ENCODE measurements at places on chromosomes 1 and 21.

GRCh38 chr1:26418865-26419349, 8.3 kb downstream of the LIN28A start:
- no peak for DNase-seq

- no peak for DNase-seq
Measured at GRCh38 chr21:38938769-38939168, 133.0 kb downstream of the ETS2 start.

GRCh38 chr1:180158149-180159147, 3.8 kb downstream of the QSOX1 start:
- DNase-seq: no peak

- no peak for DNase-seq
Measured at GRCh38 chr1:214281720-214282629, 1.0 kb downstream of the SMYD2 start.

GRCh38 chr1:15290382-15290781, 43.4 kb downstream of the FHAD1 start:
- no peak for DNase-seq

- no peak for DNase-seq
Measured at GRCh38 chr1:154536570-154536969, 21.9 kb downstream of the UBE2Q1 start.

DNA sequence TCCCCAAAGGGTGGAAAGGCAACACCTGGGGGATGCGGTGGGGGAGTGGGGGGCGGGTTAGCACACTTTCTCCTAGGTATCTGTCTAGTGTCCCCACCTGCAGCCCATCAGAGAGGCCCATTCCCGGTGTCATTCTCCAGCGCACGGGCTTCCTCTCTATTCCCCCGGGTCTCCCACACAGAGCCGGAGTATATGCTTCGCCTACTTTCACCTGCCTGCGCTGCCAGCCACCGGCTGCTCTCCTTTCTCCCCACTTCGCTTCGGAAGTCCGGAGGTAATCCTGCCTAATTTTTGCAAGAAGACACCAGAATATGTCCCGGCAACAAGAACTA, 852 bp downstream of the RGS7 start:
- DNase-seq: no peak

GRCh38 chr1:14392161-14392858, 206.2 kb upstream of the KAZN start:
- DNase-seq: no peak

DNA sequence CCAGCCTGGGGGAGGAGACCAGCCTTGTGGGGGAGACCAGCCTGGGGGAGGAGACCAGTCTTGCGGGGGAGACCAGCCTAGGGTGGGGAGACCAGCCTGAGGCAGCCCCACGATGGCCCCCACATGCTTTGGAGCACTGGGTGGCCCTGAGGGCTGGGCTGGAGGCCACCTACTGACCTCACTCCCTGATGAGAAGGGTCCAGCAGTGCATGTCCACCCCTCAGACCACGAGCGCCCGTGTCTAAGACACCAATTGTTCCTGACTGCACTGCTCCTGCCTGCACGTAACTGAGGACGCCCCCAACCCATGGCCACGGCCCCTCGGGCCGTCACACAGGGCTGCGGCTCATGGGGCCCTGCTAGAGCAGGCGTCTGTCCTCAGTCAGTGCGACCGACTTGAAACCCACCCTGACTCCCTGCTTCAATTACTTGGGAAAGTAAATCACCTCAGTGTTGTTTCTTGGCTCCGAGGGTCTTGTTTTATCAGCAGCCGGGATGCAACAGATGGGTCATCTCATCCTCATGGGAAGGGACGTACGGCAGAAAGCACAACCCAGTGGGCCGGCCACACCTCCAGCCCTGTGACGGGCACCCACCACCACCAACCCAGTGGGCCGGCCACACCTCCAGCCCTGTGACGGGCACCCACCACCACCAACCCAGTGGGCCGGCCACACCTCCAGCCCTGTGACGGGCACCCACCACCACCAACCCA, at the start of gene SPATC1L:
Gene SPATC1L (minus strand): TSS at position 550 of the 715 bp plus-strand sequence. CDS start 1,643 bp downstream, outside the sequence.
- DNase-seq: peak; percentile 55

DNA sequence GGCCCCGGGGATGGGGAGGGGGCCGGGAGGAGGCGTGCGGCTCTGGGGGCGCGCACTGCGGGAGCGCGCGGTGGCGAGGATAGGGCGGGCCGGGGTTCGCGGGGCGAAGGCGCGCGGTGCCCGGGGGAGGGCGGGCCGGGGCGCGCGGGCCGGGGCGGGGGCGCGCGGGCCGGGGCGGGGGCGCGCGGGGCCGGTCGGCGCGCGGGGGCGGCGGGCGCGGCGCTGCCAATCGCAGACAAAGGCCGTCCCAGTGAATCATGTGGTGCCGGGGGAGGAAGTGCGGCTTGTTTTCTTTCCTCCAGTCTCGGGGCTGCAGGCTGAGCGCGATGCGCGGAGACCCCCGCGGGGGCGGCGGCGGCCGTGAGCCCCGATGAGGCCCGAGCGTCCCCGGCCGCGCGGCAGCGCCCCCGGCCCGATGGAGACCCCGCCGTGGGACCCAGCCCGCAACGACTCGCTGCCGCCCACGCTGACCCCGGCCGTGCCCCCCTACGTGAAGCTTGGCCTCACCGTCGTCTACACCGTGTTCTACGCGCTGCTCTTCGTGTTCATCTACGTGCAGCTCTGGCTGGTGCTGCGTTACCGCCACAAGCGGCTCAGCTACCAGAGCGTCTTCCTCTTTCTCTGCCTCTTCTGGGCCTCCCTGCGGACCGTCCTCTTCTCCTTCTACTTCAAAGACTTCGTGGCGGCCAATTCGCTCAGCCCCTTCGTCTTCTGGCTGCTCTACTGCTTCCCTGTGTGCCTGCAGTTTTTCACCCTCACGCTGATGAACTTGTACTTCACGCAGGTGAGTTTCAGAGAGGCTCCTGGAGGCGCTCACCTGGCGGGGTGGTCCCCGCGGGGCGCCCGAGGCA, at the start of gene GPR137B:
Gene GPR137B (plus strand): TSS at position 287 of the 851 bp plus-strand sequence. CDS start 84 bp downstream, at position 371.
- no peak for DNase-seq

- DNase-seq: peak; percentile 5
Measured at GRCh38 chr1:185170291-185170848, 13.4 kb downstream of the SWT1 start.

- DNase-seq: no peak
Measured at GRCh38 chr1:196131691-196132090, 476.5 kb downstream of the KCNT2 start.

GRCh38 chr1:24155011-24155782, 12.3 kb upstream of the IL22RA1 start:
- no peak for DNase-seq

DNA sequence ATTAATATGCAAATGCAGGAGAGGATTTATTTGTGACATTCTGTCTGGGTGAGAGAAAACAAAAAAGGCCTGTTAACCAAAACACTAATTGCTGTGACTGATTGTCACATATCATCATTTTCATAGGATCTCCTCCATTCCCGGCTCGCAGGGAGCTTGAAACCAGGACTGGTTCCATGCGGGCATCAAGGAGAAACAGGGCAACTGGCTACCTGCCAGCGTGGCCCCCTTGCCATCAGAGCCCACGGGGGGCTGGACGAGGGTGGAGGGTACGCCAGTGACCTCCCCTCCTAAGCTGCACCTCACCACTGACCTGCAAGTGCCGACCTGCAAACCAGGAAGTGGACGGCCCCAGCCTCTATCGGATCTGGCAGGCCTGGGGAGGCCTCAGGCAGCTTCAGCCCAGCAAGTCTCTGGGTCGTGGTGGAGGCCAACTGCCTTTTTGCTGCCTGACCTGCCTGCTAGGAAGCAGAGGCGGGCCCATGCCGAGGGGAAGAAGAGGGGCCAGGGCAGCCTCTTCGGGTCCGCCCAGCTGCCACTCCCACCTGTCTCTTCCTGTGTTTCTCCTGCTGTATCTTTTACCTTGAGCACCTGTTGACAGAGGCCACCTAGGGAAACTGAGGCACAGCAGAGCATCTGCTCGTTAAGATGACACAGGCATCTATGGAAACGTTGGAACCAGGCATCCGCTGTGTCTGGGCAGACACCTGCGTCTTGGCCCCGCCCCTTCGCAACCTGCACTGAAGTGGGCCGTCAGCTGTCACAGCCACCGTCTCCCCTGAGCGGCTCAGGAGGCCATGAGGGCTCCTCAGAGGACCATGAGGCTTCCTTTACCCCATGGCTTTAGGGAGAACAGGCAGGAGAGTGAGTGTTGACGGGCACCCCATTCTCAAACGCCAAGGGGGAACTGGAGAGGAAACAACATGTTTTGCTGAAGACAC, 74.8 kb downstream of the CASZ1 start:
- DNase-seq: no peak

- DNase-seq: no peak
Measured at GRCh38 chr1:200206340-200206739, 178.8 kb downstream of the NR5A2 start.

DNA sequence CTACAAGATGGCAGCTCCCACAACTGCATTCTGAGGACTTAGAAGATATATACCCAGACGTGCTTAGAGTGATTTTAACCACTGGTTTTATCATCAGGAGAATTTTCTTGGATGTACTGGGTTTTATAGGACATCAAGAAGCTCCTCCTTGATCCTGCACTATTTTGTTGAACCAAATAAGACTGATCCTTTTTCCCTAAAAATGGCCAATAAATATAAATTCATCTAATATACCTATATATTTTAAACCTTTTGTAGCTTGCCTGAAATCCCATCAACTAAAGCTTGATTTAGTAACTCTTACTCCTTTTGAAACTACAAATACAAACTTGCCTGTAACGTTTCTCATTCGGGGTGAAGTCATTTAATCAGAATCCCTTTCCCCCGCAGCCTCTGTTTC, 849.4 kb upstream of the ADAMTS5 start:
- no peak for DNase-seq

GRCh38 chr1:53608676-53609075, 130.3 kb downstream of the GLIS1 start:
- DNase-seq: no peak

- DNase-seq: no peak
Measured at GRCh38 chr1:172820475-172821158, 161.7 kb downstream of the FASLG start.

DNA sequence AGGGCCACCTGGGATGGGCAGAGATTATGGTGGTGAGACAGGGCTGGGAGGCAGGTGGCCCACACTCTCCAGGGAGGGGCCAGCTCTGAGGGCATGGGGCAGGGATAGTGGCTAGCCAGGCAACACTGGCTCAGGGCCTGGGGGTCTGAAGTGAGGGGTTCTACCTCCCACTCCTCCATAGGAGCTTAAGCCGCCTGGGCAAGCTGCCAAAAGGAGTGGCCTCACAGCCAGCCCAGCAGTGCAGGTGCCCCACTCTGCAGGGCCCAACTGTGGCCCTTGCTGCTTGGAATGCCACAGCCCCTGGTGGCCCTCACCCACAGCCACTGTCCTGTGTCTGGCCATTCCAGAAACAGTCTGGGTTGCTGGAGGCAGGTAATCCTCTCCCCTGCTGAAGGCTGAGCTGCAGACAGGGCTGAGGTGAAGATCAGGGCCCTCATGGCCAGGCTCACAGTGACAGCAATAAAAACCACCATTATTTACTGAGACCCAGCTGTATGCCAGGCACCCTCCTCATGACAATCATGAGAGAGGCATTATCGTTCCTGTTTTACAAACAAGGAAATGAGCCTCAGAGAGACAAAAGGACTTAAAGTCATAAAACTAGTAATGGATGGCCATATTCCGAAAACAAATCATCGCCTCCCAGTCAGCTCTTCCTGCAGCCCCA, 31.0 kb downstream of the KIF21B start:
- DNase-seq: no peak

DNA sequence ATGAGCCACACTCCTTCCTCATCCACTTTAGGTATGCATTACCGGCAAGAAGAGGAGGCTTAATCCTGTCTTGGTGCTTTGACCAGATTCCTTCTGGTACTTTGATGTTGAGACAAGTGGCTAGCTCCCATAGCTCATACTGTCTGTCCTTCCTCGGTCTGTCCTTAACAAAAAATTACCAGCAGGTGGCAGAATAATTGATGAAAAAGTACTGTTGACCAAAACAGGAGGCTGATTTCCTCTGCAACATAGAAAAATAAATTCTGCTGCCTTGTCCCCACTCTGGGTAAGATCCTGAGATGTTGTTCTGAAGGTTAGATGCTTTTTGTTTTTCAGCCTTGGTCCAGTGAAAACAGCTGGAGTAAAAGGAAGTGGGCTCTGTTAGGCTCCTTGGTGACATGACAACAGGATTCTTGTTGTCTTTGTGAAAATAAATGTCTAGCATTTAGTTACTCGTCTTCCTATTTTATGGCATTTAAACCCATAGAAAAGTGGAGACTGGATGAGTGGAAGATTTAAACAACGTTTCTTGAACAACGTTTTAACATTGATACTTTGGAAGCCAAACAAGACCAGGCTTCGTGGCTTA, 11.2 kb upstream of the HJV start:
- DNase-seq: no peak

- DNase-seq: no peak
Measured at GRCh38 chr1:99645699-99646531, at the start of gene PALMD. Gene PALMD, plus strand, starts transcription at chr1:99646113. Its CDS starts 205 bp downstream, at chr1:99646318.

DNA sequence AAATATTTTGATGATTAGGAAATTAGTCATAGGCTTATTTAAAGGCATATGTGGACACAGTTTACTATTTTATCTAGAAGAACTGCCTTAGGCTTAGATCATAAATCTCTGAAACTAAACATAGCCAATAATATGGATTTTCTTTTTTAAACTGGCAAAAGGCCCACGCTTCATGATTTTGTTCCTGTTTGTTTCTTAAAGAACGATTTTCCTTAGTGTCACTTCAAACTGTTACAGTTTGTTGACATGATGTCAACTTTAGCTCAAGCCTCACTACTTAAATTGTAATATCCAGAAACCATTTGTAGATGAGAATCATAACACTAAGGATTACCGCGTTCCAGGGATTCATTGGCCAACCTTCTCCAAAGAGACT, 322.6 kb downstream of the HHIPL2 start:
- DNase-seq: no peak

GRCh38 chr1:101236516-101237228, at the start of gene S1PR1:
Gene S1PR1, plus strand, starts transcription at chr1:101237019. Its CDS starts 1,966 bp downstream, at chr1:101238985.
- DNase-seq: peak; percentile 72

DNA sequence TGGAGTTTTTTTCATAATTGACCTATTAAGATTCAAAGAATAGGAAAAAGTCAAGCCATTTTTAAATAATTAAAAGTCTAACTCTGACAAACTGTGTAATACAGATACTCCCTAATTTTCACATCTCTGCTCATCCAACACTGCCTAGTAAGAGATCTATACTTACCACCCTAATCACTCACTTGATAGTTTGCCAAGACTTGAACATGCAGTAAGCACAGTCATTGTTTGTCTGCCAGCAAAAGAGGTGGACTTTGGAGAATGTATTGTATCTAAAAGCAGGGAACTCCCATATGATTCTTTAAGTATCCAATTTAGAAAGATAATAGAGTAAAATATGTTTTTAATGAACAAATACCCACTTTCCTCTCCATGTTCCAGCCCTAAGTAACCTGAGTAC, 15.5 kb downstream of the TMEM59 start:
- DNase-seq: no peak

GRCh38 chr21:27813750-27814149, 846.9 kb upstream of the ADAMTS5 start:
- DNase-seq: no peak

Measured in activated naive CD4-positive, alpha-beta T cell (primary cell).